ENCODE measurements at places on chromosomes 5 and 9. TPM values are rescaled to one million over a fixed set of nuclear protein-coding genes. Genes with fewer than 3 reads are reported as not detected.

Gene TRIM7
- 0.78 TPM for total RNA-seq

- no peak for DNase-seq
These were observed 128.3 kb downstream of the EFNA5 start for GRCh38 chr5:107542428-107542827.

DNA sequence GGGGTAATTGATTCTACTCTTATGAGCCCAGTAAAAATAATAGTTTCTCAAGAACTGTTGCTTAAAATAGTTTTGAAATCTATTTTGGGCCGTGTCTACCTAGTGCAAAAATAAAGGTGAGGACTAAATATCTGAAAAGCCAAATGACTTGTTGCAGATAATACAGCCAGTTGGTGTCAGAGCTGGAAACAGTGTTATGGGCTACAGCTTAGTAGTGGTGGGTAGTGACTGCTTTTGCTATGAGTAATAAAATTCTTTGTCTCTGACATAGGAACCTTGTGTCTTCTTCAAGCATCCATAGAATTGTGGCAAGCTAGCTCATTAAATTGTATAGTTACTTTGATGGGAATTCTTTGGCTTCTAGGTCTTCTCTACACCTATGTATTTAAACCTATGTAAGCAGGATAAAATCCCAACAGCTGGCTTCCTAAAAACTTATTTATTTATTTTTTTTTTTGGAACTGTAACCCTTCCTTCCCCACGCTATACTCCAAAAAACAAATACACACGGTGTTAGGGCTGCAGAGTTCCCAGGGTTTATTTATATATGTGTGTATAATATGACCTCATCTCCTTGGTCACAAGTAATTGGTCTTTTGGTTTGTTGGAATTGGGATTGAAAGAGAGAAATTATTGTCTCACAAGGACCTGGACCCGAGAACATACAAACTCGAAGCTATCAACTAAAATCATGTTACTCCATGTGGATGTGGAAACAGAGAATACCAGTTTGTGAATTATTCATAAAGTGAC is 138.0 kb downstream of the NUDT12 start:
- DNase-seq = no peak

- no peak for DNase-seq
These were observed 69.6 kb upstream of the PJA2 start for GRCh38 chr5:109479260-109479860.

Gene ENTREP1
- total RNA-seq = 1.4 TPM

DNA sequence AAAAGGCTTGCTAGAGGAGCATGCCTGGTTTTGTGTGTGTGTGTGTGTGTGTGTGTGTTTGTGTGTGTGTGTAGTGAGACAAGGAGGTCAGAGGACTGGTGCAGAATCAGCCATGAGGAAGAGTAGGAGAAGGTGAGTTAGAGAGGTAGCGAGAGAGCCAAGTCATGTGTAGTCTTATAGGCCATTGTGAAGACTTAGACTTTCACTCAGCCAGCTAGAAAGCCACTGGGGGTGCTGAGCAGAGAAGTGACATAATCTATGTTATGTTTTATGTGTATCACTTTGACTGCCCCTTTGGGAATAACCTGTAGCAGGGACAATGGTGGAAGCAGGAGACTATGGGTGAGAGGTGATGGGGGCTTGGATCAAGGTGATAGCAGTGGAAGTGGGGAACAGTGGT is 180.5 kb upstream of the CLINT1 start:
- DNase-seq = no peak

DNA sequence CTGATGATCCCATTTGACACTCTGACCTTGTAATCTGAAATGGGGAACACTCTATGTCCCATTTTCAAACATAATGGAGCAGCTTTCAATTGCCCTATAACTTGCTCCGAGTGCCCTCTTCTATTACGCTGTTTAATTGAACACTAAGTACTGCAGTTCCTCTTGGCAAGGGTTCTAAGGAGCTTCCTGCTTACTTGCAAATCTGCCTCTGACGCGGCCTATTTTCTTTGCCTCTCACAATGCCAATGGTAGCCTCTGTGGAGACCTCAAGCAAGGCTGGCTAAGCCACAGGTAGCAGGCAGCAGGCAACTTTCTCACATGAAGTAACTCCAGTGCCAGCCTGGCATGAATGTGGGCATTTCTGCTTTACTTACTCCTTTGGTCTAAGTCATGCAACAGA is 443.4 kb upstream of the TRPC7 start:
- no peak for DNase-seq

DNA sequence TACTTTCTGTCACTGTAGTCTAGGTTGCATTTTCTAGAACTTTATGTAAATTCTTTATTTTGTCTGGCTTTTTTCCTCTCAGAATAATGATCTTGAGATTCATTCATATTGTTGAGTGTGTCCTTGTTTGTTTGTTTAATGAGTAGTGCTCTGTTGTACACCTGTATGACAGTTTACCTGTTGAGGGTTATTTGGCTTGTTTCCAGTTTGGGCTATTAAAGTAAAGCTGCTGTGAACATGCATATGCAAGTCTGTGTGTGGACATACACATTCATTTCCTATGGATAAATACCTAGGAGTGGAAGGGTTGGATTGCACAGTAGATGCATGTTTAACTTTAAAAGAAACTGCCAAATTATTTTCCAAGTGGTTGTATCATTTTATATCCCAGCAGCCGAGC is 30.4 kb downstream of the MVB12B start:
- no peak for DNase-seq

Gene CCDC171
- total RNA-seq = 56.5 TPM

DNA sequence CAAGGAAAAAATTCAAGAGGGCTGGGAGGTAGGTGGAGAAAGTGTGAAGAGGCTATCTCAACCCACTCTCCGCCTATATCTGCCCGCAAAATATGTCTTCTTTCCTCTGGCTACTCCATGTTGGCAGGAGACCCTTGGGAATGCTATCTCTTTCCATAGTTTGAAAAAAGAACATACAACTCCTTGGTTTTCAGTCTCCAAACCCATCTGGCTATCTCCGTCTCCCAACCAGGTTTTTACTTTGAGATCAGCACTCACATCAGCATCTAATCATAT is 109.9 kb upstream of the IFNE start:
- no peak for DNase-seq

DNA sequence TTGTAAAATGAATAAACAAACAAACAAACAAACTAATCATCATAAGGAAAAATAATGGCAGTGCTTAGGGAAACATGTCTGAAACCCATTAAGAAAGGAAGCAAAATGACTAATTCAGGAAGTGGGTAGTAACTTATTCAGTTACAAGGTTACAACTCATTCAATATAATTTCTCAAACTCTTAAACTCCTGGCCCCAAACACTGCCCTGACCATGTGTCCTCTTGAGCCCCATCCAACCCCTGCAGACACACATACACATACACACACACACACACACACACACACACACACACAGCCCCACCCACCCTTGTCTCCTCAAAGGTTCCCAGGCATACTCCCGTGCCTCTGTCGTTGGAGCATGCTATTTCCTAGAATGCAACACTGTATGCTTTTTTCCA is 193.9 kb downstream of the SEC61B start:
- DNase-seq = no peak
